Effector memory CD4-positive, alpha-beta T cell (primary cell): ENCODE measurements at places on chromosomes 2 and 18.

- DNase-seq: no peak
Measured at GRCh38 chr18:34820360-34821065, 110.4 kb downstream of the DTNA start.

DNA sequence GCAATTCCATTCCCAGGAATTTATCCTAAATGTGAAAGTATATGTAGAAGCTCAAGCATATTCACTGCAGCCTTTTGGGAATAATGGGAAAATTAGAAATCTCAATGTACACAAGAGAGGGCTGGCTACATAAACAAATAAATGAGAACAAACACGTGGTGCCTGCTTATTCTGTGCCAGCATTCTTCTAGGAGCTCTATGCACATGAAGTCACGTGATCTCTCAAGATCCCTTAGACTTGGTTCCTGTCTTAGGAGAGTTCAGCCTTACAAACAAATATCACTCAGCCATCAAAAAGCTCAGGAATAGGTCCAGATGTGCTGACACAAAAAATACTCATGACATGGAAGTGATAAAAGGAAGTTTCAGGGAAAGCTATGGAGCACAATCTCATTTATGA is 92.9 kb upstream of the SP3 start:
- DNase-seq: no peak

GRCh38 chr2:42367835-42368234 is 6.8 kb upstream of the COX7A2L start:
- DNase-seq: no peak

- DNase-seq: no peak
Measured at GRCh38 chr2:126656431-126657147, 631 bp downstream of the GYPC start.

- DNase-seq: no peak
Measured at GRCh38 chr18:79590191-79591031, 89.2 kb upstream of the CTDP1 start.

DNA sequence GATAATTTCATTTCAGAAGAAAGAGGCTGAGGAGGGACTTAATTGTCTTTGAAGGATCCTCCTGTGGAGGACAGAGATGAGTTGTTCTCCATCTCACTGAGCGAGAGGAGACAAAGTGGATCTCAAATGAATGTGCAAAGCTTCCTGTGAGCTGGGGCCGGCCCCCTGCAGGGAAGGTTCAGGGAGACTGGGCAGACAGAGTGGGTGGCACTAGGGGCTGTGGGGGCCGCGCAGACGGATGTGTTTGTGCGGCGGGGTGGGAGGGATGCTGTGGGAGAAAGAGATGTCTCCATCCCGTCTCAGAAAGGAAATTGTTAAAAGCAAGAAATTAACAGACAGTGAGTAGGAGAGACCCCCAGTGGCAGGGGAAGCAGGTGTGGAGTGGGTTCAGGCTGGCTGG is 29.1 kb downstream of the KLHL29 start:
- DNase-seq: no peak

DNA sequence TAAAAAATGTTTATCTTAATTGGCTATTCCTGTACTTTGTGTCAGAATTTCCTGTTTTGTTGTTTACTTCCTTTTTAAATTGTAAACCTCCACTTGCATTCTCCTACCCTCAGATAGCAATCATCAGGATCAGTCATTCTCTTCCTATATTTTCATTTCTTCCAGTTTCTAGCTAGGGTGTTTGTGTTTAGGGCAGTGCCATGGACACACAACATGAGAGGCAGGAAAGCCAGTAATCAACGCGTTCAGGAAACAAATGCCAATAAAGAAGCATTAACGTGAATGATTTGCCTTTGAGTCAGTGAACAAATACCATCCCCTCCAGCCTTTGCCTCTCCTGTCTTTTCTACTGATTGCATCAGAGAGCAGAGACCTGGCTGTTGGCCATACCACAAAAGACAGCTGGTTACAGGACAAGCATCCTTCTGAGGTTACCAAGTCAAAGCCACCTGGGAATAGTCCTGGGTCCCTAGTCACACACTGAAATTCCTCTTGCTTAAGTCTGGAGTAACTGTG is 56.7 kb upstream of the FHL2 start:
- DNase-seq: no peak

GRCh38 chr2:143936848-143937722 is 582.8 kb downstream of the ZEB2 start:
- DNase-seq: no peak

DNA sequence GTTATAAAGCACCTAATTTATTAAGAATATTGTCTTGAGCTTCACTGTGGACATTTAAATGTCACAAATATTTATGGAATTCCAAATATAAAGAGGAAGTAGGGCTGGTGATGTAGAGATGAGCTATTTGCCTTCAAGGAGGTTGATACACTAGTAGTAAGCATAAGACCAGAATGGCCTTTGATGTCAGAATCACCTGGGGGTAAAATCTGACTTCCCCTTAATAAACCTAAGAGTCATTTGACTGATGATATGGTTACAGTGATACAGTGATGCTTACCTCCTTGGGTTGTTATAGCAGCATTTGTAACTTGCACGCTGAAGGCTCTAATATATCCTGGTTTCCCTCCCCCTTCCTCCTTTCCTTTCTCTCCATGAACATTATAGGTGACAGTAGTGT is 143.7 kb downstream of the CERS6 start:
- DNase-seq: no peak

DNA sequence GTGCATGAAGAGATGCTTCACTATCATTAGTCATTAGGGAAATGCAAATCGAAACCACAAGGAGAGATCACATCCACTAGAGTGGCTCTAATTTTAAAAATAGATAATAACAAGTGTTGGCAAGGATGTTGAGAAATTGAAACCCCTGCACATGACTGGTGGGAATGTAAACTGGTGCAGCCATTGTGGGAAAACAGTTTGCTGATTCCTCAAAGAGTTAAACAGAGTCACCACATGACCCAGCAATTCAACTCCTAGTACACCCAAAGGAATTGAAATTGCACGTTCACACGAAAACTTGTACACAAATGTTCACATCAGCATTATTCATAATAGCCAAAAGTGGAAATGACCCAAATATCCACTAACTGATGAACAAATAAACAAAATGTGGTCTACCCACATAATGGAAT is 179.5 kb downstream of the BCL2 start:
- DNase-seq: no peak

DNA sequence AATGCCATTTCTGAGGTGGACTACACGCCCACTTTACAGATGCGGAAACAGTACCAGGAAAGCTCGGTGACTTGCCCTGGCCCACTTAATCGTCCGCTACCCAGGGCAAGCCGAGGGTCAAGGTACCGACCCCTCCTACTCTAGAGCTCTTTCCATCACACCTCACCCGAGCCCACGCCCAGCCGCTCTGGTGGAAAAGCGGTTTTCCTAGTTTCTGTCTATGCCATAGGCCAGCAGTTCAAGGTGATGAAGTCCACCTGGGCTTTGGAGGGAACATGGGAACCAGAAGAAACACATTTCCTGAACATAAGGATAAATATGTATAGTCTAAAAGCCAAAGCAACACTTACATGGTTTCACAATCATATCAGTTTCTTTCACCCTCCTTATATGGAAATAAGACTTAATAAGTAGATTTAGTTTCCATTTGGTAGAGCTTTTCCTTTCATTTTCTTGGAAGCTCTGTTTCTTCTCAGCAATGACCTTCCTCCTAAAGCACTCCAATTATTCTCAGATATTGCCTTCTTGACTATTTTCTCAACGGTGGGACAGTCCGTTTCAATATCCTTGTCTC is 567 bp downstream of the VWA3B start:
- no peak for DNase-seq

DNA sequence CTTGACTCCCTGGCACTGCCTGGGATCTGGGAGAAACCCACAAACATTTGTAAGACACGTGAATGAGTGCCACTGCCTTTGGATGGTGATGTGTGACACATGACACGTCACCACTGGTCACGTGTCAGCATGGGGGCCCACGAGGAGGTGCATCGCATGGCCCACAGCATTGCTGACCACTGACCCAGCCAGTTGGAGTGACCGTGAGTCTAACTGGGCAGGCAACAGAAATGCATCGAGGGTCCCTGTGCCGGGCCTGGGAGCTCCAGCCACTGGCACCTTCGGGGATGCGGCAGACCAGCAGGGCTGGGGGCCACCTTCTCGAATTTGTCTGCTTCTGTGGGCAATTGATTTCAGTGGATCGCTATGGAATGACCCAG is 121.9 kb upstream of the HDAC4 start:
- DNase-seq: no peak

DNA sequence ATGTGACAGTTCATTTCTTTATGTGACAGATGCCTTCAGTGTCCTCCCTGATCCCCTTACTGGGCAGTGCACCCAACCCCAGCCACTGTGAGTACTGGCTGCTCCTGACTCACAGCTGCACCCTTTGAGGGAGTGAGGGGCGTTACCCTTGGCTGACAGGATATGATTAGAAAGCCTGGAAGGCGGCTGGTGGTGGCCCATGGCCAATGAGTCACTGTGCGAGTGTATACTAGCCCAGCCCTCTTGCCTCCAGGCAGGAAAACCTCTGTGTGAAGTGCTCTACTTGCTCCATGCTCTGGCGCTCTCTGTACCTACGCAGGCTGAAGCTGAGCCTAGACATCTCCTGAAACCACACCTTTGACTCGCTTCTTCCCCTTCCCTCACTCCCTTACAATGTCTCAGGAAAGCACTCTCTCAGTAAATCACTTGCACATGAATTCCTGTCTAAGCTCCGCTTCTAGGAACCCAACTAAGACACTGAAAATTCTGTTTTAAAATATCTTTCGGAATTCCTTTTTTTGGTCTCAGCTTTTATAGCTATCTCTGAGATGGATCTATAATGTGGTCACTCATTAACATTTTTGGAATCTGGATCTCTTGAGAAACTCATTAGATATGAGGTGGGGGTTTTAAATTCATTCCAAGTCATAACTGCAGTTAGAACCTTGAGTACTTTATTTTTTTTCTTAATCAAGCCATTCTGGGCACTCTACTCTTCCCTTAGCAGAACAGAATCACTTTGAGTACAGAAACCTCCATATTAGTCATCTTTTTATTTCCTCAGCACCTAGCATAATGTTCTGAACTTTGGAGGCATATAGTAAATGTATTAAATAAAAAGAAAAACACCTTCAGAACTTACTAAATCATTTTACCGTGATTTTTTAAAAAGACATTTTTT is 25.3 kb upstream of the STAM2 start:
- DNase-seq: no peak

- DNase-seq: no peak
Measured at GRCh38 chr2:229652796-229653195, 61.6 kb downstream of the DNER start.

DNA sequence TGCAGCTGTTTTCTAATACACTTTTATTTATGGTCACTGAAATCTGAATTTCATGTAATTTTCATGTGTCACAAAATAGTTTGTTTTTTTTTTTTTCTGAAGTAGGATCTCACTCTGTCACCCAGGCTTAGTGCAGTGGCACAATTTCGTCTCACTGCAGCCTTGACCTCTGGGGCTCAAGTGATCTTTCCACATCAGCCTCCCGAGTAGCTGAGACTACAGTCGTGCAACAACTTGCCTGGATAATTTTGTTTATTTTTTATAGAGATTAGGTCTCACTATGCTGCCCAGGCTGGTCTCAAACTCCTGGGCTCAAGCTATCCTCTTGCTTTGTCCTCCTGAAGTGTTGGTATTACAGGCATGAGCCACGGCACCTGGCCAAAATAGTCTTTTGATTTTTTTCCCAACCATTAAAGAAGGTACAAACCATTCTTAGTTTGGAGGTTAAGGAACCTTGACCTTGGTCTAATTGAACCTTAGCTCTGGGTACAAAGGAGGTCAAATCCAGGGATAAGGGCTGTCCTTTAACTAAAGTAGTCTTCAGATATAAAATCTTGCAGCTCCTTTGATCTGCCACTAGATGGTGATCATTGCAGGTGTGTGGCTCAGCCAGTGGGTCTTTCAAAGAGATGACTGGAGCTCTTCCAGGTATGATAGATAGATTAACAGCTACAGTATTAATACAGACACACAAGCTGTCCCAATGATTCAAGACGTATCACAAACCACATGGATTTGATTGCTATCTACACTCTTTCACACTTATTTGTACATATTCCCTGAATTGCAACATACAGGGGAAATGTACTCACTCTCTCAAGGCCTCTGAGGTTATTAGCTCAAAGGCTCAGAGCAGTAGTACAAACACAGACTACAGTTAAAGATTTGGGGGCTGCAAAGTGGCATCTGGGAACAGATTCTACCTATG is 4.7 kb upstream of the KRCC1 start:
- DNase-seq: no peak

DNA sequence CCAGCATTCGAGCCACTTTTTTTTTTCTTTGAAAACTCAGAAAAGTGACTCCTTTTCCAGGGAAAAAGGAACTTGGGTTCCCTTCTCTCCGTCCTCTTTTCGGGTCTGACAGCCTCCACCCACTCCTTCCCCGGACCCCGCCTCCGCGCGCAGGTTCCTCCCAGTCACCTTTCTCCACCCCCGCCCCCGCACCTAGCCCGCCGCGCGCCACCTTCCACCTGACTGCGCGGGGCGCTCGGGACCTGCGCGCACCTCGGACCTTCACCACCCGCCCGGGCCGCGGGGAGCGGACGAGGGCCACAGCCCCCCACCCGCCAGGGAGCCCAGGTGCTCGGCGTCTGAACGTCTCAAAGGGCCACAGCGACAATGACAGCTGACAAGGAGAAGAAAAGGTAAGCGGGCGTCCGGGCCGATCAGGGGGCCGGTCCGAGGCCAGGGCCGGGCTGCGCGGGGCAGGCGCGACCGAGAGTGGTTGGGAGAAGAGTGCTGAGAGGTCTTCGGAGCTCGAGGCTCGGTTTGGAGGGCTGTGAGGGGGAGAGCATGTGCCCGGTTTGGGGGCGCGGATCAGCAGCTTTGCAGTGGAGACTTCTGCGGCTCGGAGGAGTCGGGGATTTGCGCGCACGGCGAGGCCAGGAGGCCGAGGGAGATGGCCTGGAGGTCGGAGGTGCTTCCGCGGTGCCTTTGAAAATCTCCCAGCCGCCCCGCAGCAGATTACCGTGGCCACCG is 502 bp downstream of the EPAS1 start:
- peak; percentile 57 for DNase-seq

DNA sequence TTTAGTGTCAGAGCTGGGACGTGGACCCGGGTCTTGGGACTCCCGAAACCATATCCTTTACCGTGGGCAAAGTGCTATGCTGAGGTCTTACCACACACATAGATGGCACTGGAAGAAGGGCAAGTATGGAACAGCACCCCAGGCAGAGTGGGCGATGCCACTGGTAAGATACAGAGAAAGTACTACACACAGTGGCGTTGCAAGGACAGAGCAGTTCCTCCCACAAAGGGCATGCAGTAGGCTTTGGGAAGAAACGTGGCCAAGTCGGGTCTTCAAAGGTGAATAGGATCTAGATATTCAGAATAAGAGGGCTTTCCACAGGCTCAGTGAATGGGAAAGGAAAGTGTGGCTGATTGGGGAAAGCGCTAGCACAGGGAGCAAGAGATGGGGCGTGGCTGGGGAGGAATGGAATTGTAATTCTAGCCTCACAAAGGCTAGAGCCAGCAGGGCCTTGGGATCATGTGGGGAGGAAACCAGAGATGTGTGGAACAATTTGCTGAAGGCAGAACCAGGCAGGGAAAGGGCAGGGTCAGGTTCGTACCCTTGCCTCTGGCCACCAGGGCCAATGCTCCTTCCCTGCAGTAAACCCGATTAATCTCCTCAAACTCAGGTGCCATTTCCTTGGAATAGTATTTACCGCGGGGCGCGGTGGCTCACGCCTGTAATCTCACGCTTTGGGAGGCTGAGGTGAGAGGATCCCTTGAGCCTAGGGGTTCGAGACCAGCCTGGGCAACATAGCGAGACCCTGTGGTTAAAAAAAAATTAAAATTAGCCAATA is 36.0 kb downstream of the PCBP1 start:
- no peak for DNase-seq
